ENCODE measurements at places on chromosomes 16 and 17. TPM values are rescaled to one million over a fixed set of nuclear protein-coding genes. Genes with fewer than 3 reads are reported as not detected.

MAP2K3 gene
- polyA plus RNA-seq = 66.6 TPM

COPS3 gene
- 93.7 TPM for polyA plus RNA-seq

SRL gene
- not detected for polyA plus RNA-seq

CDRT4 gene
- 5.1 TPM for polyA plus RNA-seq

SERPINF2 gene
- not detected for polyA plus RNA-seq

SLC13A2 gene
- polyA plus RNA-seq = not detected

Data from immature natural killer cell (primary cell).